Small intestine (tissue), 16 donors: ENCODE measurements at places on chromosomes 2 and 18. TPM values are rescaled to one million over a fixed set of nuclear protein-coding genes. Genes with fewer than 3 reads are reported as not detected.

DNA sequence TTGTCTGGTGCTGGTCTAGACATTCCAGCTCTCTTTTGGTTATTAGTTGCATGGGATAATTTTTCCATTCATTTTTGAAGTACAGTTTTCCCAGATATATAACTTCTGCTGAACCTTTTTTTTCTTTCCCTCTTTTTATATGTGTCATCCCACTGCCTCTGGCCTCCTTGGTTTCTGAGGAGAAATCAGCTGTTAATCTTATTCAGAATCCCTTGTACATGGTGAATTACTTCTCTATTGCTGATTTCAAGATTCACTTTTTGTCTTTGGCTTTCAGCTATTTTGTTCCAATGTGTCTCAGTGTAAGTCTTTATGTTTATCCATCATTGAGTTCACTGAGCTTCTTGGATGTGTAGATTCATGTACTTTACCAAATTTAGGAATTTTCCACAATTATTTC, 99.7 kb downstream of the ARHGEF4 start:
- H3K27ac ChIP-seq = no peak overlapping the region
- no peaks in the 10 kb centered on the region for H3K27me3 ChIP-seq
- H3K4me3 ChIP-seq = no peak overlapping the region
- DNase-seq = no peak
- no peaks in the 10 kb centered on the region for H3K4me1 ChIP-seq
- H3K36me3 ChIP-seq = no peaks in the 10 kb centered on the region

- no peaks in the 10 kb centered on the region for H3K4me1 ChIP-seq
- no peak overlapping the region for H3K4me3 ChIP-seq
- no peak overlapping the region for H3K27ac ChIP-seq
Observed at GRCh38 chr2:16298866-16299265, 358.5 kb downstream of the MYCN start.

GRCh38 chr2:159737292-159737916, 25.1 kb downstream of the MARCHF7 start:
- no peaks in the 10 kb centered on the region for H3K27me3 ChIP-seq
- no peak overlapping the region for H3K27ac ChIP-seq
- DNase-seq = no peak

GRCh38 chr18:22098563-22098989, 70.8 kb upstream of the GATA6 start:
- no peak overlapping the region for H3K4me3 ChIP-seq
- no peaks in the 10 kb centered on the region for H3K36me3 ChIP-seq
- DNase-seq = no peak
- H3K27me3 ChIP-seq = no peaks in the 10 kb centered on the region
- H3K4me1 ChIP-seq = peaks cover 4% of the 10 kb centered on the region

DNA sequence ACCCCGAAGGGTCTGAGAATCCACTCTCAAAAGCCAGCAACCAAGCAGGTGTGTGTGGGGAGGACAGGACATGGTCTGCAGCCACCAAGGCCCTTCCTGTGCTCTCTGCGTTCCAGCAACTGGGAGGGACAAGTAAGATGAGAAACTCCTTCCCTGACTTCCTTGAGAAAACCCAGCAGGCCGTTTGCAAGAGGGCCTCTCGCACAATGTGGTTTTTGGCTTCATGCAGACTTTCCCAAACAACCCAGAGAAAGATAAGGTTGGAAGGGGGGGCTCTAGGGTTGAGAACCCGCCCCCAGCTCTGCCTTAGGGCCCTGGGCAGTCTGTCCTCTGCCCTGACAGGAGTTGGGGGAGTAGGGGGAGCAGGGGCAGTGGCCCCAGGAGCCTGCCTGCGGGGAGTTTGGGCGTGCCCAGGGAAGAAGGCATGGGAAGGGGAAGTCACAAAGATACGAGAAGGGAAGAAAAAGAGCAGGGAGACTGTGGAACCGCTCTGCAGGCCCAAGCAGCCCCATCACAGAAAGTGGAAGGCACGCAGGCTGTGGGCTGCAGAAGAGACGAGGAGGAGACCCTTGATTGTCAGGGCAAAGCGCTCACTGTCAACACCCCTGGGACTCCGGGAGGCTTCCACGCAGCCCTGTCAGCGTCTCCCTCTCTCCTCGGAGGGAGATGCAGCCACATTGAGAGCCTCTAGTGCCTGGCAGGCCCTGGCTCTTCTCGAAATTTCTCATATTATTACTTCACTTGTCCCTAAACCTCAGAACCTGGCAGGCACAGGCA, 99.8 kb downstream of the SMAD7 start:
- peak overlapping the region; percentile 39 for H3K27ac ChIP-seq
- H3K4me3 ChIP-seq = no peak overlapping the region
- H3K27me3 ChIP-seq = no peaks in the 10 kb centered on the region
- no peaks in the 10 kb centered on the region for H3K4me1 ChIP-seq
- DNase-seq = no peak
- no peaks in the 10 kb centered on the region for H3K36me3 ChIP-seq

MC4R gene
- 0.28 TPM for polyA plus RNA-seq

ANKRD62 gene
- polyA plus RNA-seq = not detected

DPP4 gene
- polyA plus RNA-seq = 52.4 TPM

SLC11A1 gene
- 8.4 TPM for polyA plus RNA-seq

TMEFF2 gene
- polyA plus RNA-seq = not detected

ELP2 gene
- polyA plus RNA-seq = 32.7 TPM
